ENCODE measurements at places on chromosomes 4 and X.
A peak's percentile ranks its signal among the peaks of the same experiment; 100 is the strongest.

DNA sequence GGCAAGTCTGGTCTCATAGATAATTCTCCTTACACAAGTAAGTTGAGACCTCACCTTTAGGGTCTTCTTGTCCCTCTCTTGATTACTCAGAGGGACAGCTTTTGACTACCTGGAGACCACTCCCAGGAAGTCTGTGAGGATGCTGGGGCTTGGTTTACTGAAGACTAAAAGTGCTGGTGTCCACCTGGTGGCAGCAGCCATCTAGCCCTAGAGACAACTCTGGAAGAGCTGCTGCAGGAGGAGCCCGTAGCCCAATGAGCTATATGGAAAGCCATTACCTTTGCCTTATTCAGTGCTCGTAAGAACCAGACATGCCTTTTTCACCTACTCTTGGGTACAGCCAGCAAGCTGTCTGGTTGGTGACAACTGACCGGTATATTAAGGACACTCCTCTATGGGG lies 7.3 kb downstream of the FGFBP2 start:
- DNase-seq = no peak

GRCh38 chr4:176357359-176358082 lies 37.8 kb downstream of the SPCS3 start:
- DNase-seq = no peak

- DNase-seq = no peak
Observed at GRCh38 chrX:110675886-110676285, 119.7 kb downstream of the CHRDL1 start.

- peak; percentile 38 for DNase-seq
Observed at GRCh38 chrX:9677098-9677739, 88.4 kb downstream of the GPR143 start.

DNA sequence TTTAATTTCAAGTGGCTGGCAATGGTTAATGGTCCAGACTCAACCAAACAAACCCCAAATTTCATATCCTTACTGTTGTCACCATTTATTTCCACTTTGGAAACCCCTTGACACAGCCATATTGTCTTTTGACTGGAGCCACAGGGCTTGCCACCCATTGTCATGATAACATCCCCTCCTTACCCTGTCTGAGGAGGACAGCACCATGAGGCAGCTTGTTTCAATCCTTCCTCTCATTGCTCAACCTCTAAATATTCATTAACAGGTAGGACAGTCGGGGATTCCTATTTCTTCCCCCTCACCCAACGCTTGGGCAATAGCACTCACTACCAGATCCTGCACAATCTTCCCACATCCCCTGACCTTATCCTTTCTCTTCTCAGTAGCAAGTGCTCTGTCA lies 92.1 kb downstream of the CEP135 start:
- no peak for DNase-seq

- no peak for DNase-seq
Observed at GRCh38 chr4:183858011-183858615, 47.0 kb upstream of the STOX2 start.

- no peak for DNase-seq
Observed at GRCh38 chr4:76238236-76238635, 13.3 kb upstream of the FAM47E start.

DNA sequence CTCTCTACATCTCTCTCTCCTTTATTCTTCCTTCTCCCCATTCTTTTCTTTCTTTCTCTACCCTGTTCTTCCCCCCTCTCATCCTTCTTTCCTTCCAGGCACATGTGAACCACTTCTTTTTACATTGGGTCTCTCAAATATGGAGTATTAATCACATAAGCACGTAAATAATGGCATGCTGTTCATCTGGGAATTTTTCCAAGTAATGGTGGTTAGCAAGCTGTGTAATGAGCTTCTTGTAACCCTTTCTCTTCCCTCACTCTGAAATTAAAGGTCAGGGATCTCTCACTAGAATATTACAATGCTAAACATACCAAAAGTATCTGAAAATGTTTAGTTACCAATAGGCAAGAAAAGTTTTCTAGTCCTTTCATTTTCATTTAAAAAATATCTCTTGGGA lies 239.9 kb upstream of the TEX13A start:
- no peak for DNase-seq

DNA sequence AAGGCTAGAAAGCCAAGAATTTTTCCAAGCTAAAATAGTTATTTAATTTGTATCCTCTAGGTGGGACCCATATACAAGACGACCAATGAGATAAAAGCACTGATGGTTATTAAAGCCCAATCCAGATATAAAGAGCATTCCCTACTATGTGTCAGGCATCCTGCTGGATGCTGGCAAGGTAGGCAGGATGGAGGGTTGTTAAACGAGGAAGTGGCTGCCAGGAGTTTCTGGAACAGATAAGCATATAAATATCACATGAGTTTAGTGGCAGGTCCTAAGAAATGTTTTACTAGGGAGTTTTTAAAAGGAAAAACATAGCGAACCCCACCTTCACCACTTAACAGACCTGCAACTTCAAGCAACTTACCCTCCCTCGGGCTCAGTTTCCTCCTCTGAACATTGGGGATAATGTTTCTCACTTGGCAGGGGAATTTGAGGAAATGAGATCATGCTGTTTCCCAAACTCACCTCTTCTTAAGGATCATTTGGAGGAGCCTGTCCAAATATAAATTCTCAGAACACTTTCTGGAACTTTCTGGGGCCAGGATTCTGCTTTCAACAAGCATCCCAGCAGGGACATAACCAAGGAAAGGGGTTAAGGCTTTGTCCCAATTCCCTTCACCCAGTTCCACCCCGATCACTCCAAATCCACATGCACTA lies 94.3 kb upstream of the LDB2 start:
- DNase-seq = no peak

GRCh38 chr4:138522366-138522765 lies 280.2 kb upstream of the SLC7A11 start:
- no peak for DNase-seq

GRCh38 chrX:153662266-153662665 lies 11.3 kb downstream of the PNCK start:
- DNase-seq = peak; percentile 43

DNA sequence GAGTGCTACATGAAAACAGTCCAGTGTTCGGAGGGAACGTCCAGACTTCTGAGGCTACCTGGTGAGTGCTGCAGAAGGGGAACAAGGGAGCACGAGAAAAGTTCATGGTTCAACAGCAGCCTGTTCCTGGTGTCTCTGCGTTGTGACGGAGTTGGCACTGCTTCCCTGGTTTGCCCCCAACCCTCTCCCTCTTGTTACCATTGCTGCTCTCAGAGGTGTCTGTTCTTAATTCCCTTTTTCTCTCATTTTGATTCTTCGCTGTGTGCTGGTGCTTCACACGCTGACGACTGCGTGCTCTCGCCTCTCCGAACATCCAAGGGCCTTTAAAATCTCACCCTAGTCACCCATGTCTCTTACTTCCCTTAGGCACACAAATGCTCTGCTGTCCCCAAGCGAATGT lies 1.6 kb upstream of the FAM149A start:
- DNase-seq = no peak

DNA sequence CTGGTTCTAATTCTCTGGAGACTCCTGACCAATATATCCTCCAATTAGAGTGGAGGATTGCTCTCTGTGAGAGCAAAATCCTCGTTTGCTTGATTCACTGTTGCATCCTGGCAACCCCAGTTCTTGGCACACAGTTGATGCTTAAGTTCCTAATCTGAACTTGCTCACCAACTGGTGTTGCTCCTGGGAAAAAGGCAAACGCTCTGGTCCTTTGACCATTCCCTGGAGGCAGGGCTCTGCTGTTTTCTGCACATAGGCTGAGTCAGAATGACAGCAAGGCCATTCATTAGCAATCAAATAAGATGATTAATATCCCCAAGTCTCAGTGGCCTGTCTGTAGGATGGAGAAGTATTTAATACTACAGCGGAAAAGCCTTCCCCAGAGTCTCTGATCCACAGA lies 172.7 kb upstream of the TBC1D9 start:
- DNase-seq = no peak

DNA sequence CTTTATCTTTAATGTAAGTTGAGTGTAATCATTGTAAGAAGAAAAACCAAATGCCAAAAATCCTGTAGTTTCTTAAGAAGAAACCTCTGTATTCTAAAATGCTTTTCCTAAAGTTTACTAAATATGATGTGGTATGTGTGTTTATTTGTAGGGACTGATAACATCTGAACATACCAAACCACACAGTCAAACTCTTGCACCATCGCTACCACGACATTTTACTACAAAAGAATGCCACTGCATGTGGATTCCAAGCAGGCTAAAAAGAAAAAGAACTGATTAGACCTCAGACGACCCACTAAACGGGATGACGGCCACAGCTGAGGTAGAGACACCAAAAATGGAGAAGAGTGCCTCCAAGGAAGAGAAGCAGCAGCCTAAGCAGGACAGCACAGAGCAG lies 46.1 kb downstream of the LAS1L start:
- no peak for DNase-seq

DNA sequence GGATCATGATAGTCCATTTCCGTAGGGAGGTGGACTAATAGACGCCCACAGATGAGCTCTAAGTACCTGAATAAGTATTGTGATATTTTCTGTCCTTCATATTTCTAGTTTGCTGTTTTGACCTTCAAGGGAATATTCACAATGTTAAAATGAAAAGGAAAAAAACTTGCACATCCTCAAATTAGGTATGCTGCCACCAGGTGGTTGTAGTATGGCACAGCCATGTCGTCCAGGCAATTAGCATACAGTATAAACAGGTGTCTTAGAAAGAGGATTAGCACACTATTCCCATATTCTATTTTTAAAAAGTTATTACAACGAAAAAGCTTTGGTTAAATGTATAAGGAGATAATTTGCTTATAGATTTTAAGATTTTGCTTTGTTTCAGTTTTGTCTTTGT lies 802.0 kb downstream of the RPA4 start:
- peak; percentile 18 for DNase-seq

- DNase-seq = no peak
Observed at GRCh38 chr4:173403051-173403450, 4.1 kb upstream of the SCRG1 start.

- DNase-seq = no peak
Observed at GRCh38 chr4:48673537-48673936, 106.5 kb downstream of the FRYL start.

- DNase-seq = no peak
Observed at GRCh38 chrX:112819813-112820212, 20.8 kb downstream of the AMOT start.

DNA sequence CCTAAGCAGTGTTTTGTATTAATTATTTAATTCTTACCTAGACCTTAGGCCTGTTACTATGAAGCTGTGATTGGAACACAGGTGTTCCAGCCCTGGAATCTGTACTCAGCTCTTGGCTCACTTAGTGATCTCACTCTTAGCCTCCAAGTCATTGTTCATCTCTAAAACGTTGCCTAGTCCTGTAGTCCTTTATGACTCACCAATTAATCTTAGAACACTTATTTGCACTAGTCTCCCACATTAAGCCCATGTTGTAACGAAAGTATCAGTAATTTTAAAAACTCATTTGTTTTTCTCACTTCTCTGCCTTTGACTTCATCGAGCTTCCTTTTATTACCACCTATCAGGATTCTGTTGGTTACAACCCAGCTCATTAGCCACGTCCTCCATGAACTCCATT lies 1224.7 kb upstream of the TENM3 start:
- no peak for DNase-seq

- peak; percentile 11 for DNase-seq
Observed at GRCh38 chr4:163558539-163559044, 64.1 kb downstream of the TMA16 start.

- peak; percentile 75 for DNase-seq
Observed at GRCh38 chr4:56821381-56822243, at the start of gene SPINK2. TSS of gene SPINK2 (minus strand) at chr4:56821701. CDS start at chr4:56821662, 39 bp downstream.

GRCh38 chr4:184403384-184403781 lies 71.0 kb downstream of the IRF2 start:
- no peak for DNase-seq

DNA sequence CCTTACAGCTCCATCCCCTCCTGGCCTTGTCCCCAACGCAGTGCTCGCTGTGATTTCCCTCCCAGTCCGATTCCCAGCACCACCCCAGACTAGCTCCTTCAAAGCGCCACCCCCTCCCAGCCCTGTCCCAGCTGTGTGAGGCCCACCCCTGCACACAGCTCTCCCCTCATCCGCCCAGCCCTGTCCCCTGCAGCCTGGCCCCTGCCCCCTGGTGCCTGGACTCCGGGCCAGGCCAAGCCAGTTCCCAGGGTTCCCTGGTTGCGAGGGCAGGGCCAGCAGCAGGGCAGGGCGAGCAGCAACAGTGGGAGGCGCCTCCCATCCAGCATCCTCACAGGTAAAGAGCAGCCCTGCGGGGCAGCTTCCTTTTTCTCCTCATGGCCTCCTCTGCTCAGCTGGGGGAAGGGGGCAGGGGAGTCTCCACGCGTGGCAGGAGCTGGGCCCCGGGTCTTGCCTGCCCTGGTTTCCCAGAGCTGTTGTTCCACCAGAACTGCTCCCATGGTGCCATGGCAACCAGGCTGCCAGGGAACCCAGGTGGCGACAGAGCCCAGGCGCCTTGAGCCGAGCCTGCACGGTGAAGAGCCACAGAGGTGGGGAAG lies 24.8 kb downstream of the IQSEC2 start:
- DNase-seq = no peak

Measured in activated CD4-positive, alpha-beta T cell treated with anti-CD3 and anti-CD28 coated beads, Interleukin-2, amount 10 ng/mL, durations not matched to agents 7 days and 5 days (primary cell).